ENCODE measurements at places on chromosomes 2 and 18. TPM values are rescaled to one million over a fixed set of nuclear protein-coding genes. Genes with fewer than 3 reads are reported as not detected.

- no peak overlapping the region for H3K4me3 ChIP-seq
- peak; percentile 19 for DNase-seq
- H3K27me3 ChIP-seq = no peaks in the 10 kb centered on the region
- no peak overlapping the region for H3K27ac ChIP-seq
- H3K4me1 ChIP-seq = peaks cover 6% of the 10 kb centered on the region
Observed at GRCh38 chr2:139031722-139032121, 251.5 kb upstream of the NXPH2 start.

- no peak overlapping the region for H3K4me3 ChIP-seq
- H3K4me1 ChIP-seq = no peaks in the 10 kb centered on the region
- H3K36me3 ChIP-seq = peaks cover 97% of the 10 kb centered on the region
- H3K27me3 ChIP-seq = no peaks in the 10 kb centered on the region
- H3K27ac ChIP-seq = no peak overlapping the region
- DNase-seq = no peak
Observed at GRCh38 chr2:38744399-38744780, 6.8 kb downstream of the SRSF7 start.

DNA sequence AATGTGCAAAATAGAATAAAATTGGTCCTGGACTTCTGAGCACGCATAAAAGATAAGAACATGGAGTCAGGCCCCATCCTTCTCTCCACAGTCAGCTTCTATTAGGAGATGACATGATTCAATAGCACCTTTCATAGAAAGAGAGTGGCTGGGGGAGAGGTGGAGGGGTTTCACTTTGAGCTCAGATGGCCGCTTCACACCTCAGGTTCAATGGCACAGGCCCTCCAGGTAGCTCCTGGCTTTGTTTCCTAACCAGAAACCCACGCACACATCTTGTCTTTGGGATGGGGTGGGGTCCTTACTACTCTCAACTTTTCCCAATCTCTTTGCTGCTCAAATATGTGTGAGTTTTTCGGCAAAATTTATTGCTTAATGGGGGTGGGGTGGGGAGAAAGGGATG is 332.3 kb downstream of the CLIP4 start:
- no peaks in the 10 kb centered on the region for H3K36me3 ChIP-seq
- no peak overlapping the region for H3K27ac ChIP-seq
- no peaks in the 10 kb centered on the region for H3K27me3 ChIP-seq
- H3K4me1 ChIP-seq = peaks cover 5% of the 10 kb centered on the region

DNA sequence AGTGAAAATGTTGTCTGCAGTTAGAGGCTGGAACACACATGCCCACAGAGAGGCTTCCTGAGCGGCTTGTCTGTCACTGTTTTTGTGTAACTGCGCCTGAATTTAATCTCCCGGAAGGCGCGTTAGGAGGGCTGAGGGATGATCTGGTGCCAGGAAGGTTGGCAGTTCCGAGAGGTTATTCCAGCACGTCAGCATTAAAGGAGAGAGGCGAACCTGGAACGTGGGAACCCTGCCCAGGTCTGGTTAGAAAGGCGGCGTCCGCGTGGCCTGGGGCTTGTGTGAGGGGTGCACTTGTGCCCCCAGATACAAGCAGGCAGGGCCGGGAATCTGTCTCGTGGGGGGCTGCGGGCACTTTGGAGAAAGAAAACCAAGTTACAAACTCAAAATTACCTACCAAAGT is 75.3 kb downstream of the NFATC1 start:
- H3K27me3 ChIP-seq = no peaks in the 10 kb centered on the region
- H3K27ac ChIP-seq = no peak overlapping the region
- H3K4me3 ChIP-seq = no peak overlapping the region
- no peaks in the 10 kb centered on the region for H3K4me1 ChIP-seq
- no peak for DNase-seq

GRCh38 chr2:10467401-10467800 is 19.3 kb upstream of the ODC1 start:
- no peak overlapping the region for H3K4me3 ChIP-seq
- no peak overlapping the region for H3K27ac ChIP-seq
- DNase-seq = no peak
- H3K4me1 ChIP-seq = no peaks in the 10 kb centered on the region

DNA sequence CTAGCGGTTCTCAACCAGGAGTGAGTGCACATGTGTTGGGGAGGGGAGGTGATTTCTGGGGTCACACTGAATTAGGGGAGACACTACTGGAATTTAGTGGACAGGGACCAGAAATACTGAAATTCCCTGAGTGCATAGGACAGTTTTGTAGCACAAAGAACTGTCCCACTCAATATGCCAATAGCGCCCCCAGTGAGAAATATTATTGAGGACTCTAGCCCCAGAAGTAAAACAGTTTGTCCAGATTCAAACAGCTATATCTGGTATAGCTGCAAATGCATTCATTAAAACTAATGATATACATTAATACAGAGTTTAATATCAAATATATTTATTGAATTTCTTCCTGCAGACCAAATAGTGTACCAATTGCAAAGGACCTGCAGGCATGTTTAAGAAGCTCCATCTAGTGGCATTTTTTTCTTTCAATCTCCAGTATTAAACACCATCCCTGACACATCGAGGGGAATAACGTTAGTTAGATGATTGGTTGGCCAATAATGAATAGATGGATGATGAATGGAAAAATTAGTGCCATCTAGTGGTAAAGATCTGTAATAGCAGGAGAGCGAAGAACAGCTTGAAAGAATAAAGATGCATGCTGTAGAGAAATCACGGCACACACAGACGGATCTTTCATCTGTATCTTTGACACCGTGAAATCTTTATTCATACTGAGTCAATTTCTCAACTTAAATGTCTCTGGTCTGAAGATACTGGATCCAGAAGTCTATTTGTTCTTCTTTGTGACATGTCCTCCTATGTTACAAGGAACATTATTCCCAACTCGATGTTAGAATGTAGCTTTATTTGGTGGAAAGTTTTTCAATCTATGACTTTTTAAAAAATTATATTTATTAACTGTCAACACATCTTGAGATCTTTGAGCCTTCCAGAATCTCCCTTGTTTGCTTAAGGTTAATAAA is 62.5 kb downstream of the DHRS9 start:
- H3K4me1 ChIP-seq = no peaks in the 10 kb centered on the region
- no peak overlapping the region for H3K27ac ChIP-seq
- peaks cover 6% of the 10 kb centered on the region for H3K27me3 ChIP-seq
- DNase-seq = peak; percentile 33

- peaks cover 8% of the 10 kb centered on the region for H3K4me1 ChIP-seq
- peak; percentile 96 for DNase-seq
- peaks cover 10% of the 10 kb centered on the region for H3K36me3 ChIP-seq
- H3K27ac ChIP-seq = peak within 1 kb of the TSS; percentile 98
Observed at GRCh38 chr2:180006781-180007579, at the start of gene CWC22. Gene CWC22 (minus strand): TSS chr2:180007297. CDS start chr2:179993341, 13,956 bp downstream.

Gene RND3
- 178 TPM for total RNA-seq

DNA sequence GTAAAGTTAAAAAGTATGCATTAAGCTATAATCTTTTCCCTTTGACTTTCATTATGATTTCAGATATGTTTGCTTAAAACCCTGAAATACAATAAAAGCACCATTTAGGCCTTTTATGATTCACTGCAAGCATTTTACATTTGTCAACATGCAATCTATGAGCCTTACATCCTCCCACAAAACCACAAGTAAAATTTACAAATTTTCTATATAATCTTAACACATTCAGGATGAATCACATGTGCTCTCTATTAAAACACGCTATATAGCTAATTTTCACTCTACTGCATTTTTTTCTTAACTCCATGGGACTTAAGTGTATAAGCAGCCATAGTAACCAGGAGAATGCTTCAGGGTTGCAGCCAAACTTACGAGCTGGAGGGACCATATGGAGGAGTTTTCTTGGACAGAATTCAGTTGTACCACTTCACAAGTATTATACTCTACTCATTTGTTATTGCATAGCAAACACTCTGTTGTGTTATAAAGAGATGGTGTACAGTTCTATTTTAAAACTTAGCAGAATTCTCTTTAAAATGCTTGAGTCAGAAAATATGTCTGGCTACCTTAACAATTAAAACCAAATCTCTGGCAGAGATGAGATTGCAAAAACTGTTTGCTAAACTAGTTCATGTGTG is 293.2 kb downstream of the ALK start:
- H3K36me3 ChIP-seq = no peaks in the 10 kb centered on the region
- peak overlapping the region; percentile 29 for H3K27ac ChIP-seq
- H3K4me1 ChIP-seq = peaks cover 34% of the 10 kb centered on the region
- H3K4me3 ChIP-seq = no peak overlapping the region
- H3K27me3 ChIP-seq = no peaks in the 10 kb centered on the region

GRCh38 chr18:12327510-12328178 is 19.6 kb downstream of the TUBB6 start:
- DNase-seq = peak; percentile 70
- peaks cover 5% of the 10 kb centered on the region for H3K4me1 ChIP-seq
- H3K36me3 ChIP-seq = peaks cover 83% of the 10 kb centered on the region
- H3K4me3 ChIP-seq = no peak overlapping the region

GRCh38 chr2:238462782-238463396 is 36.2 kb downstream of the ASB1 start:
- no peaks in the 10 kb centered on the region for H3K27me3 ChIP-seq
- H3K4me3 ChIP-seq = no peak overlapping the region
- no peaks in the 10 kb centered on the region for H3K4me1 ChIP-seq
- H3K27ac ChIP-seq = no peak overlapping the region
- H3K36me3 ChIP-seq = no peaks in the 10 kb centered on the region
- DNase-seq = peak; percentile 52

DNA sequence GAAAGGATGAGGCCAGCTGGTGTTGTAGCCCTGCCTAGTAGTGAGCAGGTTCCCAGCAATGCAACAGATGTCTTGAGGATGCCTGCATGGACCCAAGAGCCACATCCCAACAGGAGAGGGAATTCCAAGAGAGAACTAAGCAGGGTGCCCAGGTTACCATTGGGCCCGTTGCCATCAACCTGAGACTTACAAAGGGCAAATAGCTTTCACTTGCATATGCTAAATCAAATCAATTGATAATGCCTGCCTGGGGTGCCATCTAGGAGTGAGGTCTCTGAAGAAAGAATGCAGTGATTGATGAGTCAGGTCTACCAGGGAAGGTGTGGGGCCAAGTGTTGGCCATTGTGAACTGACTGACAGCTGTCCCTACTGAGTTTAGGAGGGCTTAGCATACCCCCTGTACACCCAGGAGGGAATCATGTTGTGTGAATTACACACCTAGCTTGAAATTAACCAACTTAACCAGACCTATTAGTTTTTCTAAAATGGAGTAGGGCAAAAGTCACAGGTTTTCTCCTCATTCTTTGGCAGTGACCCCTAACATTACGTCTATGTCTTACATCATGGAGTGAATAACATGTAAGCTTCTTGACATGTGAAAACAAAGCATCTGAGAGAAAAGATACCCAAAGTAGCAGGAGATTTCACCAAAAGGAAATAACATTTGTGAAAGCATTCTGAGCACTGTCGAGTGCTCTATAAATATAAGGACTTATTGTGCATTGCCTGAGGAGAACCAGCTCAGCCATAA is 32.3 kb downstream of the FHOD3 start:
- DNase-seq = no peak
- H3K4me1 ChIP-seq = no peaks in the 10 kb centered on the region
- H3K27ac ChIP-seq = no peak overlapping the region
- no peaks in the 10 kb centered on the region for H3K36me3 ChIP-seq
- no peaks in the 10 kb centered on the region for H3K27me3 ChIP-seq

DNA sequence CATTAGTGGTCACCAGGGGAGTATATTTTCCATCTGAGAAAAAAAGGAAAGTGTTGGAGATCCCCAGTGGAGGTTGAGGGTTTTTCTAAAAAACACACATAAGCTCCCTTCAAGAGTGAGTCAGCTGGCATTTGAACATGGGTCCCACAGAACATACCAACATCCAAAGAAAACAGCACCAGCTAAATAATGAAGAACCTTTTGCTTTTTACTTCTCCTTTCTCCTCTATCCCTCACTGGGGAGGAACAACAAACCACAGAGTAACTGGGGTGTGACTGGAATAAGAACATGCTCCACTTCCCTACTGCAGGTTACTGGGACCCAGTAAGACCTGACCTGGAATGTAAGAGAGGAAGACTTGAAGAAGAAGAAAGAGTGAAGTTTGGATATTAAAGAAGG is 56.5 kb upstream of the RAPH1 start:
- no peaks in the 10 kb centered on the region for H3K36me3 ChIP-seq
- no peak overlapping the region for H3K27ac ChIP-seq
- peaks cover 14% of the 10 kb centered on the region for H3K4me1 ChIP-seq
- H3K27me3 ChIP-seq = no peaks in the 10 kb centered on the region
- DNase-seq = no peak

GRCh38 chr2:77488141-77488540 is 34.0 kb downstream of the LRRTM4 start:
- H3K27ac ChIP-seq = no peak overlapping the region
- no peak overlapping the region for H3K4me3 ChIP-seq
- H3K4me1 ChIP-seq = no peaks in the 10 kb centered on the region
- no peaks in the 10 kb centered on the region for H3K27me3 ChIP-seq
- DNase-seq = no peak

- H3K4me1 ChIP-seq = no peaks in the 10 kb centered on the region
- no peak for DNase-seq
- no peak overlapping the region for H3K4me3 ChIP-seq
- H3K27me3 ChIP-seq = no peaks in the 10 kb centered on the region
Observed at GRCh38 chr2:144683966-144684365, 164.0 kb upstream of the ZEB2 start.

DNA sequence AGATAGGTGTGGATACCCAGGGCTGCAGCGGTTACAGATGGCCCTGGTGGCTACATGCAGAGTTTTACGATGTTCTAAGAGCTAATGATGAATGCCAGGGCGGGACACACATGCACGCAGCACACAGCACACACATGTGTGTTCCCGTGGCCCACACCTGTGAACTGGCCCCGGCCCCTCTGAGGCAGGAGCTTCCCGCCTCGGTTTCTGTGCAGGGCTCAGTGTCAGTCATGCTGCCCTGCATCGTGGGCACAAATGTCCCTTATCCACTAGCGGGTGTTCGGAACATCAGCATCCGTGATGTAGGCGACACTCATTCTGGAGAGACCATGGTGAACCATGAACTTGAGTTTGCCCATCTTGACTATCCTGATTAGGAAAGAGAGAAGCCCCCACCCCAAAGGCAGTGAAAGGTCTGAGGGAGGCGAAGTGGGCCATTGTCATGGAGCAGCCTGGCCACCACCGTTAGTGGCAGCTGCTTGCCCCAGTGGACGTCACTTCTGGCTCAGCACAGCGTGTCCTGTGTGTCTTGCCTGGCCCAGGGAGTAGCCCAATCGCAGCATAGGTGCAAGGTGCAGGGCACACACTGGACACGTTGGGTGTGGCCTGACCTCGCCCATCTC is 43.8 kb downstream of the DCDC2C start:
- no peaks in the 10 kb centered on the region for H3K36me3 ChIP-seq
- H3K4me3 ChIP-seq = no peak overlapping the region
- no peaks in the 10 kb centered on the region for H3K4me1 ChIP-seq
- DNase-seq = no peak
- H3K27ac ChIP-seq = no peak overlapping the region

DNA sequence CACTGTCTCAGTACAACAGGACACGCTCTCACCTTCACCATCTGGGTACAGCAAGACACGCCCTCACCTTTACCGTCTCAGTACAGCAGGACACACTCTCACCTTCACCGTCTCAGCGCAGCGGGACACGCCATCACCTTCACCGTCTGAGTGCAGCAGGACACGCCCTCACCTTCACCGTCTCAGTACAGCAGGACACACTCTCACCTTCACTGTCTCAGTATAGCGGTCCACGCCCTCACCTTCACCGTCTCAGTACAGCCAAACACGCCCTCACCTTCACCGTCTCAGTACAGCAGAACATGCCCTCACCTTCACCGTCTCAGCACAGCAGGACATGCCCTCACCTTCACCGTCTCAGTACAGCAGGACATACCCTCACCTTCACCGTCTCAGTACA is 109.9 kb upstream of the CTDP1 start:
- no peak overlapping the region for H3K4me3 ChIP-seq
- H3K4me1 ChIP-seq = peaks cover 54% of the 10 kb centered on the region

Gene CAPN14
- total RNA-seq = not detected

- H3K4me3 ChIP-seq = no peak overlapping the region
- H3K27me3 ChIP-seq = no peaks in the 10 kb centered on the region
- H3K4me1 ChIP-seq = no peaks in the 10 kb centered on the region
- DNase-seq = no peak
- H3K36me3 ChIP-seq = no peaks in the 10 kb centered on the region
Observed at GRCh38 chr2:181426672-181427071, 30.5 kb upstream of the ITGA4 start.
